ENCODE measurements at places on chromosomes 6 and 20.

DNA sequence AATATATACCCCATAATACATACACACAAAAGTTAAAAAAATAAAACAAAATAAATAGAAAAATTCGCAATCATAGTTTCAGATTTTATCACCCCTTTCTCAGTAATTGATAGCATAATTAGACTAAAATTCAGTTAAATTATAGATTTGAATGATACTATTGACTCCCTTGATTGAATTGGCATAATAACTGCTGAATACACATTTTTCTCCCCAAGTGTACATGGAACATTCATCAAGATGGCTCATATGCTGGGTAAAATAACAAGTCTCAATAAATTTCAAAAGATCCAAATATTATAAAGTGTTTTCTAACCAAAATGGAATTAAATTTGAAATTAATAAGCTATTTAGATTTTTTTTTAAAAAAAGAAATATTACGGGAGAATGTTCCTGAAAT is 616.1 kb downstream of the MAFB start:
- no peak for DNase-seq

DNA sequence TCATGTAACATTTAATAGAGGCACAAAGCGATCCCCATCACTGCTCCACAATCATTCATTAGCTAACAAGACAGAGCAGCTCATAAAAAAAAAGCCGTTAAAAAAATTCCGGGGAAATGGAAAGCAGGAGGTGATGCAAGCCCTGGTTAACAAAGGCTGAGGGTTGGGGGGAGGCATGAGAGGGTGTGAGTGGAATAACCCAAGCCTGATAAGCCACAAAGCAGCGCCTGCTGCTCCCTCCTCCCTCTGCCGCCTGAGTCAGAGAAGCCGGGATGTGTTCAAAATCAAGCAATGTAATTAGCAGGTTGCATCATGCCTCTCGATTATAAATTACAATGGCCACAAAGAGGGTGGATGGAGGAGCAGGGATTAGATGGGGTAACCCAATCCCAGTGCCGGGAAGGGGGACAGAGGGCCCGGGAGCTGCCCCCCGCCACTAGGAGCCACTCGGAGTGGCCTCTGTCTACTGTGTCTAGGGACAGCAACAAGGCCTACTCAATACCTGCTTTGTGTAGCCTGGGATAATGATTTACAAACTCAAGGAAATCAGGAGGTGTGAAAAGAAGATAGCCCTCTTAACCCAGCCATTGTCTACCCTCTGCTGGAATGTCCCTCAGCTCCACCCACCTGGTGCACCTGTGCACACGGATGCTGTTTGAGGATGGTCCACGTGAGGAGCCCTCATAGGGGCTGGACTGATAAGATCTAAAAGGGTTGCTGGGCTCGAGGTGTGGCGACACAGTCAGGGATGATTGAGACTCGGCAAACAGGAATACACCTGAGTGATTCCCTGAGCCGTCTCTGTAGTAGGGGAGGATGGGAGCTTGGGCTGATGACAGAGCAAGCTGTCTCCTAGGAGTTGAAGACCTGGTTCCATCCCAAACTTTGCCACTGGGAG is 156.9 kb downstream of the VEGFA start:
- no peak for DNase-seq

DNA sequence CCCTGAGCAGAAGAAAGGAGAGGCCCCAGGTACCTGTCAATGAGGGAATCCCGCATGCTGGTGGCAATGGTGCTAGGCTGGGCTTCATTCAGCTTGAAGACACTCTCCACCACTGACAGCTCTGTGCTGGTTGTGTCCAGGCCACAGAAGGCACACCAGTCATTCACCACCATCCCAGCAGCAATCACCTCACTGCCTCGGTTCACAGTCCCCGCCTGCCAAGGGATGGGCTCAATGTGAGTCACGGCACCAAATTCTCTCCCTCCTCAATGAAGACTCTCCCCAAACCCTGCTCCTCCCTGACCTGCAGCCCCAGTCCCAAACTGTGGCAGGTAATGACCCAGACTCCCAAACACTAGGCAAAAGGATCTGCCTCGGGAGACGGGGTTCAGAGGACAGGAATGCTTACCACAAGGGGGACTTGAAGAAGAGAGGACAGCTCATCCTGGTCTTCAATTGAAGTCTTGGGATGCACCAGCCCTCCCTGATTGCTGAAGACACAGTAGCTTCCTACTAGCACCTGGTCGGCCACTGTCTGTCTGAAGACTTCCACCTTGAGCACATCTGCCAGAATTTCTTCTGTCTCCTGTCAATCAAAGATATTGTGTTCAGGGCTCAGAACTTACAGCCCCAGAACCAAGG is 1.7 kb upstream of the MMP24OS start:
- DNase-seq: no peak

GRCh38 chr20:46396052-46396740 is 10.2 kb downstream of the ELMO2 start:
- no peak for DNase-seq
